ENCODE measurements at places on chromosomes 4 and X.

- no peak for DNase-seq
These were observed 9.9 kb upstream of the AKAP14 start for GRCh38 chrX:119885554-119886428.

DNA sequence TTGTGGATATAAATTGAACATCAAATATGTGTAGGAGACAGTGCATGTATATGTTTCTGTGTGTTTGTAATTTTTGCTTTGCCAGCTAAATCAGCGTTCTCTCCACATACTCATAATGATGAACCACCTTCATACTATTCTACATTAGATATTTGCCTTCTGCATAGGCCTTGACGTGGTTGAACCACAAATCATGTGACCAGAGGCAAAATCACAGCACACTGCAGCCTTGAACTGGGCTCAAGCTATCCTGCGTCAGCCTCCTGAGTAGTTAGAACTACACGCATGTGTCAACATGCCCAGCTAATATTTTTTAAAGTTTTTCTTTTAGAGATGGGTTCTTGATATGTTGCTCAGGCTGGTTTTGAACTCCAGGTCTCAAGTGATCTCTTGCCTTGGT is 9.5 kb downstream of the UBQLN2 start:
- DNase-seq = no peak

DNA sequence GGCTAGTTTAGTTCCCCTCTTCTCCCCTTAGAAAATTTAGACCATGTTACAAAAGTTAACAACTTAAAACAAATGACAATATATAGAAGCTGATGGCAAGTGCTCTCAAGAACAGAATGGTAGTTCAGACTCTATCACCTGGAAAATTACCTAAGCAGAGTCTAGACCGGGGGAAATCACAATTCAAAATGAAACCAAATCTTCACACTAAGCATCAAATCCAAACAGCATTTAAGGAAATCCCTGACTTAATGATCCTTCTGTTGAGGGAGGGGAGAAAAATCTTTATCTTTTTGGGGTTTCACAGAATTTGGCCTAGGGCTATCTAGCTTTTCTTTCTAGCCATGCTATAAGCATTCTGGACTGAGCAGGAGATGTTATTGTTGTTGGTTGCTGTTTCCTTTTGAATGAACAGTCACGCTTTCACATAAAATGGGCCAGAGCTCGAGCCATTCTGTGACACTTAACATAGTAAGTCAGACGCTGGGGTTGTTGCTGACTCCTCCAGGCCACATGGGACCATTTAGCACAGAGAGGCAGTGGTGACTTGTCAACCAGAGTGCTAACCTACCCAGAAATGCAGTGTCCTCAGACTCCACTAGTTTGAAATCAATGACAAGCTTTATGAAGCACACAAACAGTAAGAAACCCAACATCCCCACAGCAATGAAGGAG is 16.0 kb upstream of the LSM6 start:
- DNase-seq = no peak

- DNase-seq = no peak
These were observed 10.8 kb downstream of the TMEM187 start for GRCh38 chrX:153983321-153983801.

DNA sequence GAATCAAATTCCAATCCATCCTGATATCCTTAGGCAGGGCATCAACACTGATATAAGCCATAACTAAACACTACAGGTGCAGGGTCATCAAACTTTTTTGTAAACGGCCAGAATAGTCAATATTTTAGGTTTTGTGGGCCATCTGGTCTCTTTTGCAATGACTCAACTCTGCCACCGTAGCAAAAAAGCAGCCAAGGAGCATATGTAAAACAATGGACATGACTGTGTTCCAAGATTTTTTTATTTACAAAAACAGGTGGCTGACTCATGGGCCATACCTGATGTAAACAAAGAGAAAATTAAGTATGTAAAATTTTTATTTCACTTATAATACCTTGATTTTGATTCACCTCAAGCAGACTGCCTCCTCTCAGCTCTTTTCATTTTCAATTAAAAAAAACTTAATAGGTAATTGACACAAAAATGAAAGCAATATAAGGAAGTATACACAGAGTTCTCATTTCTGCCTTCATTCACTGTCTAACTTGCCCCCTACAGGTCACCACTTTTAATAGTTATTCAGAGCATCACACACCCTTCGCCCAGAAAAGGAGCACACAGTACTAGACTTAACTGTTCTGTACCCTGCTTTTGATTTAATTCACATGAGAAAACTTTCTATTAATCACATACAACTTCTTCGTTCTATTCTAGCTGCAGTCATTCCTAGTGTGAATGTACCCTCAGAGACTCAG is 35.3 kb upstream of the GPM6B start:
- DNase-seq = no peak

DNA sequence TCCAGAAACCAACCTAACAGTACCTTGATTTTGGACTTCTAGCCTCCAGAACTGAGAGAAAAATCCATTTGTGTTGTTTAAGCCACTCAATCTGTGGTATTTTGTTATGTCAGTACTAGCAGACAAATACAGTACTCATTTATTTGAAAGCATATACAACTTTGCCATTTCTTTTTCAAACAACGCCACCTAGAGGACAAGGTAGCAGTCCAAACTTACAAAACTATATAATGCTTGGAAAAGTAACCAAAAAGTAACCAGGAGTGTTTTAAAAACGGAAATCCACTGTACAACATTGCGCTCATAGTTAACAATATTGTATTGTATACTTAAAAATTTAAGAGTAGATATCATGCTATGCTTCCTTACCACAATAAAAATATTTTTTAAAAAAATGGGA is 37.0 kb upstream of the FGF13 start:
- no peak for DNase-seq

DNA sequence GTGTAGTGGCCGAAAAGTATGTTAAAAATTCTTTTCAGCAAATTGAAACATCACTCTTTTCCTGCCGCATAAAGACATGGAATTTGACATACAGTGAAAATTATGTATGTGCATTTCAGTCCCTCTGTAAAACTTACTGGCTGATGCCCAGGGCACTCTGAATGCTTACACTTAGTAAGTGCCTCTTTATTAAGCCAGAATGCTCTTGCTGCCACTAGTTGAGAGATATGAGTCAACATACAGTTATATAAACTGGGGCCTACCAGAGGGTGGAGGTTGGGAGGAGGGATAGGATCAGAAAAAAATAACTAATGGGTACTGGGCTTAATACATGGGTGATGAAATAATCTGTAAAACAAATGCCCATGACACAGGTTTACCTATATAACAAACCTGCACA is 38.1 kb upstream of the TRPC5 start:
- DNase-seq = no peak

DNA sequence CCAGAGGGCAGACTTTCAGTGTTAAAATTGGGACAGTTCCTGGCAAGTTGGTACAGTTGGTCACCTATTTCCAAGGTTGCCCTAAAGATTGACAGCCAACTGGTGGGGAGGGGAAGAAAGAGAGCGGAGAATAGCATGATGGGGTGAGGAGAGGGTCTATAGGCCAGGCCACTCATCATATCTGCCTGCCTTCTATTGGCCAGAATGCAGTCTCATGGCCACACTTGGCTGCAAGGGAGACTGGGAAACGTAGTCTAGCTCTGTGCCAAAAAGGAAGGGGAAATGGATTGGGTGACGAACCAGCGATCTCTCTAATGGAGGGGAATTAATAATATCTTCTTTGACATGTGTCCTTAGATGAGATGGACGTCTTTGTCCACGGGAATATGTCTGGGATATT is 197.4 kb upstream of the ATP6AP2 start:
- DNase-seq = no peak

DNA sequence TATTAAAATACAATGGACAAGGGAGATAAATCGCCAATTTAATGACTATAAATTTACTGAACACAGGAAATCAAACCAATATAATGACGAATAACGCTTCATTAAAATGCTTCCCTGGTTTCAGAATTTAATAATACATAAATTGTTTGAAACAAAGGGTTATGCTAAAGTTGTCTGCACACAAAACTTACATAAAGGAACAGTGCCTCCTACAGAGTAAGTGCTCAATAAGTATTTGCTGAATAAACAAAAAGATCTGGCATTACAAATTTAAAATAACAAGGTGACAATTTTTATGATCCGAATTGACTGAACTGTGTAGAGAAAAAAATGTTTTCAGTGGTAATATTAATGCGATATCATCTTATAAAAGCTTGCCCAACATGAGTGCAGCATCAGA is 69.6 kb downstream of the NOCT start:
- no peak for DNase-seq

DNA sequence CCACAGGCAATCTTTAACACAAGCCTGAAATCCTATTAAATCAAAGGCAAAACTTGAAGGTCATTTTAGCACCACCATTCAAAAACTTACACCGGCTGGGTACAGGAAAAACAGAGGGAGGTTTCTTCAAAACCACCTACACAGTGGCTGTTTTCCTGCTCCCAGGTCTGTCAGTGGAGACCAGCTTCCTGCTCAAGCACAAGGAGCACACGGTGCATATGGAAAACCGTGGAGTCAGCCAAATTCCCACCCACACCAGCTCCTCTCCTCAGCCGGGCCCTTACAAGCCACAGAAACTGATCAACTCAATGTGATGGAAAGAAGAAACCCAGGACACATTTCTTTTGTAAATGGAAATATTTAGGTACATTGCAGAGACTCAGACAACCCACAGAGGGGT is 14.3 kb upstream of the FAM241A start:
- DNase-seq = no peak

DNA sequence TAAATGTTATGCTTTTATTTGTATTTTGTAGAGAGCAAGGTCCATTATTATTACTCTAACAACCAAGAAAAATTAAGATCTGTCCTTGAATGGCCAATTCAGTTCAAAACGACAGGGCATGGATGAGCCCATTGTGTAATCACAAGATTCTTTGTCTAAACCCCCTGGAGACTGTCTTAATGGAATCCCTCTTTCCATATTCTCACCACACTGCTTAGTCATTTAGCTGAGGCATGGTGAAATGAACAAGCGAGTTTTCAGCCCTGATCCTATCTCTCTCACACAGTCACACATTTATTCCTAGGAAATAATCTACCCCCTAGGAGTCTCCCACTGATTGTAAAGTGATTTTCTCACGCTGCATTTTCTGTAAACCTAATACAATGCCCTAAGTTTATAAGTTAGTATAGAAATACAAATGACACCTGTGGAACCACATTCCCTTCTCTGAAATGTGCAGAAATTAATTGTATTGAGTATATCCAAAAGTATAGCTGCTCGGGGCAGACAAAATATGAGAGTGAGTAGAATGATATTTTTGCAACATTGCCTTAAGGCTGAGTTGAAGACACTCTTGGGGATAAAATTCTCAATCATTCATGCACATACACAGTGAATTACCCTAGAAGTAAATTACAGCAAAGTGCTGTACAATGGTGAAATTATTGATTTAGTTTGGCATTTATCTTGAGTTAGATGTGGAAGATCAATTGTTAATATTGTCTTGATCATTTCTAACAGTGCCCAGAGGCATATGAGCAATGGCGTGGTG is 119.7 kb upstream of the PCDH7 start:
- DNase-seq = no peak

GRCh38 chr4:97720869-97721432 is 422.3 kb downstream of the STPG2 start:
- no peak for DNase-seq

DNA sequence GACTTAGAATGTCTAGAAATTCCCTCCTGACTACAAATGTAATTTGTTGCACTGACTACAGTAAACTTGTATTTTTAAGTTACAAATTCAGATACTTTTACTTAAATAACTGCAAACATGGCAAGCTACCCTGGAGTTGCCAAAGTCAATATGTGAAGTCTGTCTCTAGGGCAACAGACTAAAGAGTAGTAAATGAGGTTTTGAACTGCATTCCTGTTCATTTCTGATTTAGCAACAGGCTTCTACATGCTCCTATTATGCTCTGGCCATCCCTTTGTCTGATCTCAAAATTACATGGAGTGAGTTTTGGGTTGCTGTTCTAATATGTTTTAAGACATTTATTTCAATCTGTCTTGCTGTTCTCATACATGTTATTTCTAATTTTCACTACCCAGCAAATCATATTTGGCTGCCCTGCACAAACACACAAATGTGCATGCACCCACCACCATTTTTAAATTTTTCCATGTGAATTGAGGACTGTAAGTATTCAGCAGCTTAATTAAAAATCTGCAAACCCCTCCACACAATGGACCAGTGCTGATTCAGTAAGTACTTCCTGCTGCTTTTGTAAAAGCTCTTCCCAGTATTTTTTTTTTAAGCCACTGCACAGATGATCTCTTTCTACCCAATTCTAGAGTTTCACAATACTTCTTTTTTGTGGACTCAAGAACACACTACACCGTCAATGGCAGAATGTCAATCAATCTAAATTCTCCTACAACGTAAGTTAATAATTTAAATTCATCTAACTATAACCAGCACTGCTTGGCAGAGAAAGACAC is 26.7 kb downstream of the SH3RF1 start:
- no peak for DNase-seq

GRCh38 chr4:38155589-38156294 is 195.5 kb downstream of the PTTG2 start:
- DNase-seq = no peak

DNA sequence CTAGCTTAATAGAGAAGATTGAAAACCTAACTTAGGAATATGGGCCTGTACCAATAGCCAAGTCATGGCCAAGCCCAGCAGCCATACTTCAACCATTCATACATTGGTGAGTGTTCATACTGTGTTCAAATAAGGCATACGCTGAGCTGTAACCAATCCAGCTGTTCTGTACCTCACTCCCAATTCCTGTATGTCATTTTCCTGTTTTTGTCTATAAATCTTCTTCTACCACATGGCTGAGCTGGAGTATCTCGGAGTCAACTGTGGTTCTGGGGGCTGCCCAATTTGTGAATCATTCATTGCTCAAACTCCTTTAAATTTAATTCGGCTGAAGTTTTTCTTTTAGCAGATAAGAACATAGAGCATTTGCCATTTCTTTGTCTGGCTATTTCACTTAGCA is 195.3 kb upstream of the ANKRD50 start:
- DNase-seq = no peak

DNA sequence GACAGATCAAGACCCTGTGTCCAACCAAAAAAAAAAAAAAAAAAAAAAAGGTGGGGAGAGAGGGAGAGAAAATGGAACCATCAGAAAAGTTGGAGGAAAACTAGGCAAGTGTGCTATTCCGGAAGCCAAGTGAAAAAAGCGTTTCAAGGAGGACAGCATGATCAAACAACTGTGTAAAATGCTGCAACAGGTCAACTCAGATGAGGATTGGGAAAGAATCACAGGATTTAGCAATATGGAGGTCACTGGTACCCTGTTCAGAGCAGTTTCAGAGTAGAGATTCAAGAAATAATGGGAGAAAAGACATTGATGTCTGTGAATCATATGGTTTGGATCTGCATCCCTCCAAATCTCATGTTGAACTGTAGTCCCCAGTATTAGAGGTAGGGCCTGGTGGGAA is 47.5 kb downstream of the TIGD4 start:
- DNase-seq = no peak

DNA sequence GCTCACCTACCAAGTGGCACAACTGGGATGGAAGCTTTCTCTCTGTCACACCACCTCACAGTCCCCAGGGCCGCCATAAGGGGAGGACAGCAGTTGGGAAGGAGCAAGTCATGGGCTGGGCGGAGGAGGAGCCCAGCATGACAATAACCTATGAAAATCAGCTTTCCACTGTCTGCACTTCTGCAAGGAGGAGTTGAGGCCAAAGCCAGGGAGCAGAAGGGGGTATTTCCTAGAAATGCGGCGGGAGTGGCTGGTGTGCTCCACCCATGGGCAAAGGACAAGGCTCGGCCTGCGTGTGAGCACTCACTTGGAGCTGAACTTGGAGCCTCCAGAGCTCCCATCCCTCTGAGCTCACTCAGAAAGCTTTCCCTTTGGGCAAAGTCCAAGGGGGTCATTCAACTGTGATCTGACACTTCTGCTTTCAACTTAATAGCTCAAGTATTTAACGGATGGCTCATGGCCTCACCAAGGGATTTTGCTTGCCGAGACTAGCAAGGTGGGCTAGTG is 18.5 kb downstream of the APLN start:
- no peak for DNase-seq

All from activated CD4-positive, CD25-positive, alpha-beta regulatory T cell treated with anti-CD3 and anti-CD28 coated beads, Interleukin-2, amount 50 U/mL, for 16 hours (primary cell).